Fibroblast of lung (primary cell): ENCODE measurements at places on chromosomes 7 and 10. TPM values are rescaled to one million over a fixed set of nuclear protein-coding genes. Genes with fewer than 3 reads are reported as not detected.

GRCh38 chr10:132149271-132149670 lies 37.5 kb upstream of the DPYSL4 start:
- no peaks in the 10 kb centered on the region for H3K27me3 ChIP-seq
- no peaks in the 10 kb centered on the region for H3K36me3 ChIP-seq
- no peak for DNase-seq
- no peaks in the 10 kb centered on the region for H3K4me1 ChIP-seq
- H3K4me3 ChIP-seq: no peak overlapping the region
- no peak overlapping the region for H3K27ac ChIP-seq

AOC1 gene
- polyA plus RNA-seq: not detected in 2 replicates

GPR158 gene
- 0.02 TPM in 1 of 2 replicates, not detected in the other for polyA plus RNA-seq

- no peak overlapping the region for H3K4me3 ChIP-seq
- H3K27ac ChIP-seq: no peak overlapping the region
- no peaks in the 10 kb centered on the region for H3K36me3 ChIP-seq
- H3K27me3 ChIP-seq: no peaks in the 10 kb centered on the region
Observed at GRCh38 chr10:121956111-121957061, 18.6 kb downstream of the NSMCE4A start.
